Uterus (tissue), 4 donors: ENCODE measurements at places on chromosomes 7 and 10. TPM values are rescaled to one million over a fixed set of nuclear protein-coding genes. Genes with fewer than 3 reads are reported as not detected.

- no peak for DNase-seq
These were observed 7.1 kb downstream of the NKX2-3 start for GRCh38 chr10:99539820-99540219.

GRCh38 chr10:28761084-28761846, 83.9 kb downstream of the BAMBI start:
- DNase-seq = no peak

DNA sequence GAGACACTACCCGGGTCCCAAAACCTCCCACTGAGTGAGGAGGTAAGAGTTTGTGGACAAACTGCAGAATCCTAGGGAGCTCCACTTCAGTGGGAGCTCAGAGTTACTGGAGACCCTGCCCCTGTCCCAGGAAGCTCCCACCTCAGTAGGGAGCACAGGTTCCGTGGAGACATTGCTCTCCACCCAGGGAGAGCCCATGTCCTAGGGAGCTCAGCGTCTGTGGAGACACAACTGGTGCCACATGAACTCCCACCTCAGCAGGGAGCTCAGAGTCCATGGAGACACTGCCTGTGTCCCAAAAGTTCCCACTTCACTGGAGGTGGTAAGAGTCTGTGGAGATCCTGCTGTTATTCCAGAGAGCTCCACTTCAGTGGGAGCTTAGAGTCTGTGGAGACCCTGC, 6.3 kb downstream of the MYO1G start:
- no peak for DNase-seq

DNA sequence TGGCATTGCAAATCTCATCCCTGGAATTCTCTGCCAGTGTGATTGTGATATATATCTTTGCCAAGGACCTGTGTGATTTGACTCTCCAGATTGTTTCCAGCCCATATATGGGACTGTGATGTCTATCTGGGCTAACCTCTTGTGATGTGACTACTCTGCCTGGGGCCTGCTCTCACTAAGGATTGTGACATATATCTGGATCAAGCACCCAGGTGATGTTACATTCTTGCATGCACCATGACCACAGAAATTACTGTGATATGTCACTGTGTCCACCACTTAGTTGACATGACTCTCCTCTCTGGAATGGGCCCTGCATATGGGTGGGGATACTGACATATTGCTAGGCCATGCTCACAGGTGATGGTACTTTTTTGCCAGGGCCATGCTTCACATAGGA, 86.6 kb downstream of the ZNF736 start:
- DNase-seq = no peak

DNA sequence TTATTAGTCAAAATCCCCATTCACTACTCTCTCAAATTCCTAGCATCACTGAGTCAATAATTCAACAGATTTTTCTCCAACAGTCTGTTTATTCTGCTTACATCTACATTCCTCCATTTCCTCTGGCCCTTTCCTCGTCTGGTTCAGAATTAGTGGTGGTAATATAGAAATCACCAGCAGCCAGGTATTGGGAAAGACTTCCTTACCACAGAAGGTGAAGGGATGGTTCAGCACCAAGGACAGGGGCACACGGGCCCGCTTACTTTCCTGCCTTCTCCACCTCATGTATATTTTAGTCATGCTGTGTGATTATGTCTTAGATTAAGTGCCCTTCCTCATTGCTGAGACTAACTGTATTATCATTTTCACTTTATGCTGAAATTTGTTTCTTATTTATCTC, 70.4 kb upstream of the APBB1IP start:
- DNase-seq = no peak

DNA sequence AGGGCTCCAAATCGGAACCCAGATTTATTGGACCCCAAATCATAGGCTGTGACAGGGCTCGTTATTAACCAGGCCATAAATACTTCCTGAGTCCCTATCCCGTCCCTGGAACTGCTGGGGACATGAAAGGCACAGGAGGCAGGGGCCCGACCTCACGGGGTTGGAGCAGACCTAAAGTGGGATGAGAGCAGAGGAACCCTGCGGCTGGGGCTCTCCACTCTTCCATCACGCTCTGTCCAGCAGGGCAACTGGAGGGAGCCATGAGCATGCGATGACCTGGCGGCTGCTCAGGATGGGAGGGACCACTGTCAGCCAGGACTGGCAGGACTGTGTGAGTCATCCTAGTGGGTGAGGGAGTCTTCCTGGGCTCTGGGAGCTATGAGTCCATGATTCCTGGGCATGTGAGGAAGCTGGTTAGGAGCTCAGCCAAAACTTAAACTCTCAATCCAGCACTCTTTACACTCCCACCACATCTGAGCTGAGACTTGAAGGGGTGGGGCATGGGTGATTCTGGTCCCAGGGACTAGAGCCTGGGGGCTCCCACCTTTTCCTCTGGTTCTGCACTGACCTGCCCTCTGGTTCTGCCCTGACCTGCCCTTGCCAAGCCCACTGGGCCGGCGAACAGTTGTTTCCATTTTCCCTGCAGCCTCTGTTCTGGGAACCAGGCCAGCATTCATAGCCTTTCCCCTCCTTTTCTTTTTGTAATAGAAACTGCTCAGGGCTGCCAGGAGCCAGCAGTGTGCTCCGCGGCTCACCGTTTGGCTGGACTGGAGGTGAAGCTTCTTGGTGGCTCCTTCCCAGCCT, 47.1 kb downstream of the SYPL1 start:
- peak; percentile 85 for DNase-seq

Gene H2BK1
- total RNA-seq = not detected

DNA sequence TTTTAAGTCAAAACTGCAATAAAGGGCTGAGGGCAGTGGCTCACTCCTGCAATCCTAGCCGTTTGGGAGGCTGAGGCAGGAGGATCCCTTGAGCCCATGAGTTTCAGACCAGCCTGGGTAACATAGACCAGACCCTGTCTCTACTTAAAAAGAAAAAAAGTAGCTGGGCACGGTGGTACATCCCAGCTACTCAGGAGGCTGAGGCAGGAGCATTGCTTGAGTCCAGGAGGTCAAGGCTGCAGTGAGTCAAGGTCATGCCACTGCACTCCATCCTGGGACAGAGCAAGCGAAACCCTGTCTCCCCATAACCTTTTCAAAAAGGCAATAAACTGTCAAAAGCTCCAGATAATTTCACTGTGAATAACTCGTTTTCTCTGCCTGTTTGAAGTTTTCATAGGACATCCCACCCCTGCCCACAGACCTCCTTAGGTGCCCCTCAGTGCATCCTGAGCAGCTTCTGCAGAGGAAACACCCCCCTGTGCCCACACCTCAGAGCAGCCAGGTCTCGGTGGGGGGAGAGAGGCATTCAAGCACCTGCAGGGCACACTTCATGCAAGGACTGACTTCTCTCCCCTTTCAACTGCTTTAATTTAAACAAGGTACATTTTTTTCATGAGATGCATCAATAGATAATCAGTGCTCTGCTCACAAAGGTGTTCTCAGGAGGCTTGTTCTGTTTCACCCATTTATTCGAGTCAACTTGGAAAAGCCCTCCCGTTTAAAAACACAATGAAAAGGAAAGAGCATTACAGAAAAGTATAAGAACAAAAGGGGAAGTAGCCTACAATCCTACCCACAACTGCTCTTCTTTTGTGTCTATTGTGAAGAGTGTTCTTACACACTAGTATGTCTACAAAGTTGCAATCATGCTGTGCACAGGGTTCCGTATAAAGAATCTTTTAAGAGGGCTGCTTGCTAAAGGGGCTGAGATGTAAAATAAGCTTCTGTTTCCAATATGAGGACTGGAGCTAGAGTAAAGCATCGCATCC, 104.9 kb downstream of the KMT2E start:
- DNase-seq = no peak

DNA sequence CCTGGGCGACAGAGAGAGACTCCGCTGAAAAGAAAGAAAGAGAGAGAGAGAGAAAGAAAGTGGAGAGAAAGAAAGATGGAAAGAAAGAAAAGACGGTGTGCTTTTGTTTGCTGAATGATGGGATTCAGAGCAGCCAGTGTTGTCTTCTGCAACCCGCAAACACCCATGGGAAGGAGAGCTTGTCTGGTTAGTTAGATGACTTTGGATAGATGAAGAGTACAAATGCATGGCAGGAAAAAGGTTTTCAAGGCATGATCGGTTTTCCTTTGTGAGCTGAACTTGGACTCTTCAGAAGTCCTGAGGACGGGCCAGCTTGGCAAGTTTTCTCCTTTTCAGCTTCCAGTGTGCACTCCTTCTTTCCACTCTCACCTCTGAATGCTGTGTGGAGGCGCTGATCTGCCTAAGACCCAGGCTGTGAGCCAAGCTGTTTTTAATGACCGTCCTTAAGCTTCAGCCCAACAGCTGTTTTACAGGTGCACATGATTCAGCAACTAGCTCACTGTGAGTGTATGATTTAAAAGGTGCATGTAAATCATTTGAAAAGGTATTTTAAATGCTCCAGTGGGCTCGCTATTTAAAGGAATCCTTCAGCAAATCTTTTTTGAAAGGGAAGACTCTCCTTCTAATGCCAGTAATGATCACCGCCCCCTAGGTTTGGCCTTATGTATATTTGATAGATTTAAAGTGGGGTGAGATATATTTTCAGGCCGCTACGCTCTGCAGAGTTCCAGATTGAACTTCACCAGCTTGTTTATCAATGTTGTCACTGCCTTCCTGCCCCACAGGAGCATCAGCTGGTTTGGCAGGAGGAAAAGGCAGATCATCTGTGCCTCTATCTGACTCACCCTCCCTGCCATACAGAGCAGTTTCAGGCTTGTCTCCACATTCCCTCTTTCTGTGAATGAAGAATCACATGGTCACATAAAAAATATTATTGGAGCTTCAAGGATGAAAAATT, 115.0 kb downstream of the PLXDC2 start:
- peak; percentile 73 for DNase-seq

DNA sequence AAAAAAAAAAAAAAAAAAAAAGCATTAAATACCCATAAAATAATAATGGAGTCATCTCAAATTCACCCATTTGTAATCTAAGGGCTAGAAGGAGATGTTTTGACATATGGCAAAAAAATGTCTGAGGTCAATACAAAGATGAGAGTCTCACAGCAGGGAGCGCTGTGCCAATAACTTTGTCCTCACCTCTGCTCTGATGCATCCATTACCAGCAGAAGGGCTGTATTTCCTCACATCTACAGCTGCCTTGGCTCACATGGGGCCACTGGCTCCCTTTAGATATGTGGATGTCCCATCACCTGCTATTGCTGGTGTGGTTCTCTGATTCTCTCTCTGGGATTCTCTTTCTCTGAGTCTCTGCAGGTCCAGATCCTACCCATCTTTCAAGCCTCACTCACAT, 90.3 kb upstream of the FAM133B start:
- no peak for DNase-seq

Gene GALNT17
- 4.4 TPM for total RNA-seq

DNA sequence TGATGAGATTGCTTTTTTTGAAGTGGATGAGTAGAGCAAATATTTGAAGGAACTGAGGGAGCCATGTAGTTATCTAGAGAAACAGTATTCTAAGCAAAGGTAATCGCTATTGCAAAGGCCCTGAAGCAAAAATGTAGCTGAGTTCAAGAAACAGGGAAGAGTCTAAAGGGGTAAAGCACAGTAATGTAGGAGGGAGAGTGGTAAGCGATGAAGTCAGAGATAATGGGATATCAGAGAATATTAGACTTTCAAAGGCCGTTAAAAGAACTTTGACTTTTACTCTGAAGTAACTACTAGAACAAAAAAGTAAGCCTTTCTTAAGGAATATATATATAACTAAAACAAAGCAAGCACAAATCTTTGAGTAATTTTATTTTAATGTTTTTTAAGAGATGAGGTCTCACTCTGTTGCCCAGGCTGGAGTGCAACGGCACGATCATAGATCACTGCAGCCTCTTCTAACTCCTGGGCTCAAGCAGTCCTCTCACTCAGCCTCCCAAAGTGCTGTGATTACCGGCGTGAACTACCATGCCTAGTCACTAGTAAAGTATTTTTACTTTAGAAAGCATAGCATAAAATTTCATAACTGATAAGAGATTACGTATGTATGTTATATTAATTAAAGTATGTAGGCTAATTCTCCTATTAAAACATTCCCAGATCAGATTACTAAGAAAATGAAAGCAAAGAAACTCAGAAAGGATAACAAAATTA, 61.7 kb upstream of the OIT3 start:
- no peak for DNase-seq

- no peak for DNase-seq
These were observed 18.3 kb downstream of the KLLN start for GRCh38 chr10:87844837-87845623.

Gene INSIG1
- total RNA-seq = 20.5 TPM

DNA sequence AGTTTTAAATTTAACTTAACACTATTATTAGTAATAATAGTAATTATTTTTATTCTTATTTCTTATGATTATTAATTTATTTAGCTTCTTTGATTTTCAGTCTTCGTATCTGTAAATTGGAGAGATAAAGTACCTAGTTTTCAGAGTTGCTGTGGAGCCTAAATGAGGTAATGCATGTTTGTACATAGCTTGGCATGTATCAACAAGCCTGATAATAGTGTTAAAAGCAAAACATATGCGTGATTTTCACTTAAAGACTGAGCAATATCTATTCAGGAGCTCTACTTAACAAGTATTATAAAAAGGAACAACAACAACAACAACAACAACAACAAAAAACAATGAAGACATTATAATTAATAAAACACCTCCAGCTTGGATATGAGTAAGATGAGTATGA, 12.4 kb downstream of the CALCR start:
- DNase-seq = no peak

DNA sequence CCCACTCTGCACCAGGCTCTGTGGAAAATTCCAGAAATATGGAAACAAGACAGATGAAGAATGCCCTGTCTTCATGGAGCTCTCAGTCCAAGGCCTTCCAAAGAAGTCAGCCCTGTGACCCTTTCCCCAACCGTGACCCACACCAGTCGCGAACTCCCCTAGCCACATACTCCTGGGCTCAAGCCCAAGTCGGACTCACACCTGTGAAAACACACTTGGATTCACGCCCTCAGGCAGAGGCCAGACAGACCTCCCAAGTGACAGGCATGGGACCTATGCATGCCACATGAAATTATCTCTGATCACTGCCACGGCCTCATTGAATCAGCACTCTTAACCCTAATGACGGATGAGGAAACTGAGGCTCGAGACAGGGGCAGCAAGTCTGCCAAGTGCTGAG, 42.5 kb downstream of the ZCCHC24 start:
- peak; percentile 31 for DNase-seq

- no peak for DNase-seq
These were observed 103.2 kb upstream of the TMEM106B start for GRCh38 chr7:12107841-12108254.

DNA sequence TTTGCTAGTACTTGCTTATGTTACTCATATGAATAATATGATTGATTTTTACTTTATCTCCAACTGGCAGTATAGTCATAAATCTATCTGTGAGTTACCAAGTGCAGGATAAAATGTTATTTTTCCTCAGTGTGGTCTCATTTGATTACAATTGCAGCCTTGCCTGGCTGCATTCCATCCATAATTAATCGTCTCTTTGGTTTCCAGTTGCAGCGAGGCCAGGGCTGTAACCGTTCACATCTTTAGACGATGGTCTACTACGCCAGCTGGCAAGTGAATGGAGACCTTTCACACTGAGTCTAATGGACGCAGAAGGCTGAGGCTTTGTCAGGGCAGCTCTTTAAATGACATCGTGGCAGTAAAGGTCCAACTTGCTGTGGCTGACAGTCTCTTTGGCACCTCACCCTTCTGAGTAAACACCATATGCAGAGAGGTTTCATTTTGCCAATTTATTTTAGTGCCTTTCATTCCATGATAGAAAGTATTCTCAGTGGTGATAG, 84.0 kb downstream of the ARL4A start:
- peak; percentile 33 for DNase-seq

Gene SAMD9L
- total RNA-seq = 5.6 TPM
